ENCODE measurements at places on chromosomes 4 and X.

DNA sequence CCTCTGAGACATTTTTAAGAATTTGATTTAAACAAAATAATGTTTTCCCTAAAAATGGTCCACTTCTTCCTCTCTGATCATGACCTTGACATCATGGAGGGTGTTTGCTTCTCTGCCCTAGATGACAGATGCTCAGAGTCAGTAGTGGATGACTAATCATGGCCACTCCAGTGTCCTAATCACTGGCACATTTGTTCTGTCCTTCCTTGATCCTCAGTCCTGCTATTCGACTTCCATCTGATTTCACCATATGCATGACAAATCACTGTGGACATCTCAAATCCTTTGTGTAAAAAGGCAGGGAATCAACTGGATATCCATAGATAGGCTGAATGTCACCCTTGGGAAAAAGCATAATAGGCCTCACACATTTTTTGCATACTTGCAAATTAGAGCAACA lies 9.0 kb downstream of the CRMP1 start:
- no peak for DNase-seq

DNA sequence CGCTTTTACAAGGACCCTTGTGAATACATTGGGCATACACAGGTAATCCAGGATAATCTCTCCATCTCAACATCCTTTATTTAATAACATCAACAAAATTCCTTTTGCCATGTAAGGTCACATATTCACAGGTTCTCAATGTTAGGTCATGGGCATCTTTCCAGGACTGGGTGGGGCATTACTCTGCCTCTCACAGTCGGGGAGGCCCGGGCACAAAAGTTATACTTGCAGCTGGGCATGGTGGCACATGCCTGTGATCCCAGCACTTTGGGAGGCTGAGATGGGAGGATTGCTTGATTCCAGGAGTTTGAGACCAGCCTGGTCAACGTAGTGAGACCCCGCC lies 93.7 kb upstream of the AP1S2 start:
- no peak for DNase-seq

- DNase-seq = no peak
Measured at GRCh38 chr4:71241501-71242288, 97.1 kb upstream of the SLC4A4 start.

DNA sequence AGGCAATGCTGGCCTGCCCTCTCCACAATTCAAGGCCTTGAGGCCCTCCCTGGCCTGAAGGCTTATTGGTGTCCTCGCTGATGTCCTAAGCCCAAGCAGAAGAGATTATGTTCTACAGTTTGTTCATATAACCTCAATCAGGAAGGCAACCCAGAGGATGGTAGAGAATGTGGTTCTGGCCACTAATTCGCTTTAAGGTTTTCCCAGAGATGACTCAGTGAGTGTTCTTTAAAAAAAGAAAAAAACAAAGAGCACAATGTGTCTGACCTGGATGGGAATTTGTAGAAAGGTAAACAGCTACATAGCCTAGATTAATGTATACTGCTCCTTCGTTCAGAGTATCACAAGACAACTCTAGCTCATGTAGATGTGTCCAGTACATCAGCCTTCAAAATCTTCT lies 66.0 kb downstream of the MANBA start:
- DNase-seq = no peak

DNA sequence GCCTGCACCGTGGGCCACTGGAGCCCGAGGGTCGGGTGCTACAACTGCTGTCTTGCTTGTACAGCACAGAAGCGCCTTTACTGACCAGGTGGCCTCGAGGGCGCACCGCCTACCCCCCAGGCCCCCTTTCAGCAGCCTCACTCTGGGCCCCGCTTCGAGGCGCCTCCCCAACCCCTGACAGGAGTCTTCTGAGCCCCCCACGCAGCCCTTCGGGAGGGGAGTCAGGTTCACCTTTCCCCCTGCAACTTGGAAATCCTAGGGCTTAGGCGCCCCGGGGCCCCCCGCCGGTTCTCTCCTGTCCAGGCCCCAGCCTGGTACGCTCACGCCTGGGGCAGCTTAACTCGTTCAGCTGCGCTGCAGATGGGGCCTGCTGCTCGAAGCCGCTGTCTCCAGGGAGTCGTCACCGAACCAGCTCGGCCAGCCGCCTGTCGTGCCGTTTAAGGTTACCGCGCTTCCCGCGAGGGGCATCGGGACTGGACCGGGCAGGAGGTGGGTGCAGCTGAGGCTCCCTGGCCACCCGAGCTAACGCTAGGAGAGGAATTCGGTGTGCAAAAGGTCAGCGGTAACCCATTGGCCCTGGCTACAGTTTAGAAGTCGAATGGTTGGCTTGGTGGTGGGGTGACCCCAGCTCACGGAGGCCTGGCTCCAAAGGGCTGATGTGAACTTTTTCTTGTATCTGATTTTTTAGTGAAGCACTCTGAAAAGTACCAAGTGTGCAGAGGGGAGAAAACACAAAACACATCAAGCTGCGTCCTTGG lies 58.9 kb upstream of the BCOR start:
- no peak for DNase-seq

DNA sequence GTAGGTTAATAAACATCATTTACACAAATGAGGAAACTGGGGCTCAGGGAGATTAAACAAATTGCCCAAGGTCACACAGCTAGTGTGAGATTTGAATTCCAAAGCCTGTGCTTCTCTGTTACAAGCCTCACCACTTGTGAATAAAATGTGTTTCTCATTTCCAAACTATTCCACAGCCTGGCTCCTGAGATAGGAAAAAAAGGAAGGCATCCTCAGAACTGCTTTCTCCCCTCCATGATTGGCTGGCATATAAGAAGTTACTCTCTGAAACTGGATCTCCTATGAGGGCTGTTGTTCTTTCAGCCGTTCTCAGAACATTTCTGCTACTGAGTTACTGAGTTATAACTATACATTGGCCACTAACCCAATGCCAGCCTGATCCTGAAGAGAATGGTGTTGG lies 237.9 kb downstream of the MAML3 start:
- no peak for DNase-seq

- DNase-seq = no peak
Measured at GRCh38 chr4:67558493-67558892, at the start of gene STAP1. Gene STAP1, plus strand, starts transcription at chr4:67558727. Its CDS starts 83 bp downstream, at chr4:67558810.
